ENCODE measurements at places on chromosomes 7 and 10. TPM values are rescaled to one million over a fixed set of nuclear protein-coding genes. Genes with fewer than 3 reads are reported as not detected.
A peak's percentile ranks its signal among the peaks of the same experiment; 100 is the strongest.

The POLD2 gene
- total RNA-seq, result 243 TPM

The CROT gene
- 7.2 TPM for total RNA-seq

The IDI2 gene
- total RNA-seq, result not detected

The PNLIPRP1 gene
- not detected for total RNA-seq

The OR2A5 gene
- total RNA-seq, result not detected

The SLC16A9 gene
- total RNA-seq, result 1.2 TPM

The LIPJ gene
- not detected for total RNA-seq

DNA sequence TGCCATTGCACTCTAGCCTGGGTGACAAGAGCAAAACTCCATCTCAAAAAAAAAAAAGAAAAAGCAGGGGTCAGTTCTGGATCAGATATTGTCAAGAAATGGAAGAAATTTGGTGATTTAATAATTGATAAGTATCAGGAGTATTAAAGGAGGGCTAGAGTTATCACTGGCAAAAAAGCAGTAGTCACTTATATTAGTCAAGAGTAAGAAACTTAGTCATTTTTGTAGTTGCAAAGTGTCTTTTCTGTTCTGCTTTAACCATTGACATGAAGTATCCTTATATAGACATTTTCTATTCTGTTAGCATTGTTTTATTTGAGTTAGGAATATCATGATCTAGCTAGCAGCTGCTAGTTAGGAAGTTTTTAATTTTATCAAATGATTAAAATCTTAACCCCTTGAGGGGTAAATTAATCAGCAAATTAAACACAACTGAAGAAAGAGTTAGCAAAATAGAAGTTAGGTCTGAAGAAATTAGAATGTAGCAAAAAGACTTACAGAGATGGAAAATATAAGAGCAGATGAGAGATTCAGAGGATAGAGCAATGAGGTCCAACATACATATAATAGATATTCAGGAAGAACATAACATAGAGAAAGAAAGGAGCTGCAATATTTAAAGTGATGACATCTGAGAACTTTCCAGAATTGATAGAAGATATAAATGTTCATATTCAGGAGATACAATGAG lies 7.3 kb upstream of the CCDC6 start:
- H3K27ac ChIP-seq, result no peak overlapping the region
- no peak for DNase-seq

DNA sequence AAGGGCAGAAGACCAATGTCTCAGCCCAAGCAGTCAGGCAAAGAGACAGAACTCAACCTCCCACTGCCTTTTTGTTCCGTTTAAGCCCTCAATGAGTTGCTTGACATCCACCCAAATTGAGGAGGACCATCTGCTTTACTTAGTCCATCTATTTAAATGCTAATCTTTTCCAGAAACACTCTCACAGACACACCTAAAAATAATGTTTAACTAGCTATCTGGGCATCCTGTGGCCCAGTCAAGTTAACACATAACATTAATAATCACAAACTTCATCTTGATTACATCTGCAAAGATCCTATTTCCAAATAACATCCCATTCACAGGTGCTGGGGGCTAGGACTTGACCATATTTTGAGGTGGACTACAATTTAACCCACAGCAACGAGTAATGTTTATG lies 115.7 kb downstream of the RAB11FIP2 start:
- no peaks in the 10 kb centered on the region for H3K36me3 ChIP-seq
- H3K4me1 ChIP-seq, result no peaks in the 10 kb centered on the region
- no peak overlapping the region for H3K4me3 ChIP-seq
- H3K27me3 ChIP-seq, result peaks cover 6% of the 10 kb centered on the region
- DNase-seq, result no peak

DNA sequence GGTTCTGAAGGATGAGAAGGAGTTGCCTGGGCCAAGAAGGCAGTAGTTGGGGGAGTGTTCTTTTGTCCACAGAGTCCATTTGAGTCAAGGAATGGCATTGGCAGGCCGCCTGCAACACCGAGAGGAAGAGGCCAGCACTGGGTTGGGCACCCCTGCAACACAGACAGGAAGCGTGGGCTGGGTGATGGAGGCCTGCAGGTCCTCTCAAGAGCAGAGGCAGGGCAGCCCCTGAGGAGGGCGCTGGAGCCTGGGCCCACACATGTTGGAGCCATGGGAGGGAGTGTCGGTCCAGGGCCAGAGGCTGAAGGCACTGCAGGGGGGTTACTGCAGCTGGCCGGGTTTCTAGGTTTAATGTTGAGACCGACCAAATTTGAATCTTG lies 137.3 kb downstream of the PTPN20 start:
- H3K36me3 ChIP-seq, result no peaks in the 10 kb centered on the region
- peaks cover 20% of the 10 kb centered on the region for H3K4me1 ChIP-seq
- H3K27me3 ChIP-seq, result no peaks in the 10 kb centered on the region
- H3K4me3 ChIP-seq, result no peak overlapping the region

DNA sequence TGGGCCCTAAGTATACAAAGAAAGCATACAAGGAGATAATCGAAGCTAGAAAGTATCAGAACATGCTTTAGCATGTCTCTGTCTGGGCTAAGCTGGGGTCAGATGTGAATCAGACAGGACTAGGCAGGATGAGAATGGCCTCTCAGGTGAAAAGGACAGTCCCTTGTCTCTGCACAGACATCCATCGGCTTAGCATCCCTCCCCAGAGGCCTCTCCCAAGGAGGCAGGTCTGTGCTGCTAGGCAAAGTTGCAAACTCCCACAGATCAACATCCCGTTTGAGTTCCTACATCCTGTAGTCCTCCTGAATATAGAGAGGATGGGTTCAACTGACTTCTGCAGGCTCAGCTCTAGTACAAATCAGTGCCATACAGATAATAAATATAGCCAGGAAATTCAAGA lies 24.5 kb downstream of the CHST15 start:
- no peak overlapping the region for H3K4me3 ChIP-seq
- H3K27ac ChIP-seq, result no peak overlapping the region
- peaks cover 2% of the 10 kb centered on the region for H3K27me3 ChIP-seq
- no peaks in the 10 kb centered on the region for H3K36me3 ChIP-seq

DNA sequence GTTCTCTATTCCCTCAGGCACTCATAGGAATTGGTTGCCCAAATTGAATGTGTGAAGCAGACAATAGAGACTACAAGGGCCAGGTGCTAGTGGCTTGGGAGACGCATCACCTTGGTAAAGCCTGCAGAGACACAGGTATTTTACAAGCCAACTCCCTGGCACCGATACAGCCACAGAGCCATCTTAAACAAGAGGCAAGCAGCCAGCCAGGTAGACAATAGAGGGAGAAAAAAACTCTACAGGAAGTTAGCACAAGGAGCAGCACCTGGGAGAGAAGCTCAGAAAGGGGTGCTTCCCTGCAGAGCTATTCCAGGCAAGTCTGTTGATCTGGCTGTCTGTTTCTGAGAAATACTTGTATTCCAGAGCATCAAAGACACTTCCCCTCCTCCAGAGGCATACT lies 43.0 kb upstream of the CDK1 start:
- H3K4me3 ChIP-seq, result no peak overlapping the region
- H3K27ac ChIP-seq, result no peak overlapping the region
- peaks cover 16% of the 10 kb centered on the region for H3K4me1 ChIP-seq
- DNase-seq, result no peak

- no peaks in the 10 kb centered on the region for H3K27me3 ChIP-seq
- H3K27ac ChIP-seq, result no peak overlapping the region
- DNase-seq, result no peak
- no peak overlapping the region for H3K4me3 ChIP-seq
- H3K4me1 ChIP-seq, result peaks cover 23% of the 10 kb centered on the region
- no peaks in the 10 kb centered on the region for H3K36me3 ChIP-seq
Observed at GRCh38 chr10:97540669-97541500, 31.7 kb upstream of the ANKRD2 start.

DNA sequence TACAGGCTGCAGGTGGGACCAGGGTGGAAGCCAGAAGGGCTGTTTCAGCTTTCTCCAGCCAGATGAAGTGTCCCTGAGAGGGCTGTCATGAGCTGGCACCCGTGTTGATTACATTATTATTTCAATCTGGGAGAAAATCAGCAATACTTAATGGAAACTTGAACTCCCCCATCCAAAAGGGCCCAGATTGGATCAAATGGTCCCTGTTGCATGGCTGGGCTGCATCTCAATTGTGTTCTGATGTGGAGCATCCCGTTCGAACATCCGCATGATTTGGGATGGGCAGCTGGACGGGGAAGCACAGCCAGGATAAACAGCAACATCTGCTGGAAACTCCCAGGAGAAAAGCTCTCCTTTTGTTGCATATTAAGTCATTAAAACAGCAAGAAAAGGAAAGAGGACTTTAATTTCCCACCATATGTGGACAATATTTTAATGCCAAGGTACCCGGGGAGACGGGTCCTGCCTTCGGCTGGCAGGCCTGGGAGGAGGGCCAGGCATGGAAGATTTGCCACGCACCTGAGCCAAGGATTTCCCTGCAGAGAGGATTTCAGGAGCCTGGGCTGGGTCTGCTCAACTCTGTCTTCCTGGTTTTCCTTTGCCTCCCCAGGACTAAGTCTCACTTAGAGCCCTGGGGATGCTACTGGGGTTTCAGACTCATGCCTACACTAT lies 52.4 kb downstream of the NPTX2 start:
- H3K4me3 ChIP-seq, result no peak overlapping the region
- H3K36me3 ChIP-seq, result no peaks in the 10 kb centered on the region
- DNase-seq, result no peak
- H3K27me3 ChIP-seq, result no peaks in the 10 kb centered on the region

DNA sequence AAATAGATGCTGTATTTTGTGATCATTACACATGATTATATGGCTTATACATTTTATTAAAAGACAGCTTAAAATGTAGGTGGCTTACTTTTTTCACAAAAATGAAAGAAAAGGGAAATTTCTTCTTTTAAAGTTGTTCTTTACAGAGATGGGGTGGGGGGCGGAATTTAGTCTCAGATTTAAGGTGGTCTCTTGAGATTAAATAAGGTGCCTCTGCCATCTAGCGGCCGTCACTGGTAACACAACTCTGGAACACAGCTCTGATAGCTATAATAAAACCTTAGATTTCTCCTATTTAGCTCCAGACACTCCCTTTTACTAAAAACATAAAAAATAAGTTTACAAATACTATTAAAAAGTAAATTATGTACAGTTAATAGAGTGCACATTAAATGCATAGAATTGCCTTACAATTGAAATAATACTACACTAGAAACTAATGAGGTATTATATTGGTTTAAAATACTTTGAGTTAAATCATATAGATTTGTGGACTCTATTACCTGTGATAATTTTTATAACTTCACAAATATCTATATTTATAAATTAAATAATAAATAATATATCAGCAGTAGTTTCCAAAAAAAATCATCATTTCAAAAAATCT lies 210.9 kb downstream of the DGKB start:
- H3K4me1 ChIP-seq, result no peaks in the 10 kb centered on the region
- H3K27ac ChIP-seq, result no peak overlapping the region
- peaks cover 1% of the 10 kb centered on the region for H3K27me3 ChIP-seq
- H3K36me3 ChIP-seq, result no peaks in the 10 kb centered on the region

DNA sequence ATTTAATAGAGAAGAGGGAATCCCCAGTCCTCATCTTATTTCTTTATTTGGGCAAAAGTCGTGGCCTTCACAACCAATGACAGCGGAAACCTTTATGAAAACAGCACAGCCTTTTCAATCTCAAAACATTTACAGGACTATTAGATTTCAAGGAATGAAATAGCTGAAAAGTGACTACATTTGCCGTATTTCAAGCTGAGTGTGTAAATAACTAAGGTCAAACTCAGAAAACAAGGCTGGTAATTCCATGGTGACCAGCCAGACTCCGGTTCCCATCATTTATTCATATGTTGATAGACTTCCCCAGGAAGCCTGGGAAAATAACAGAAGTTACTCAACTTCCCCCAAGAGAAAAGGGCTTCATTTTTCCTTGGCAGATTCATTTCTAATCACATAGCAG lies 457.3 kb upstream of the NFE2L3 start:
- no peaks in the 10 kb centered on the region for H3K4me1 ChIP-seq
- no peak overlapping the region for H3K4me3 ChIP-seq
- H3K27me3 ChIP-seq, result peaks cover 6% of the 10 kb centered on the region

DNA sequence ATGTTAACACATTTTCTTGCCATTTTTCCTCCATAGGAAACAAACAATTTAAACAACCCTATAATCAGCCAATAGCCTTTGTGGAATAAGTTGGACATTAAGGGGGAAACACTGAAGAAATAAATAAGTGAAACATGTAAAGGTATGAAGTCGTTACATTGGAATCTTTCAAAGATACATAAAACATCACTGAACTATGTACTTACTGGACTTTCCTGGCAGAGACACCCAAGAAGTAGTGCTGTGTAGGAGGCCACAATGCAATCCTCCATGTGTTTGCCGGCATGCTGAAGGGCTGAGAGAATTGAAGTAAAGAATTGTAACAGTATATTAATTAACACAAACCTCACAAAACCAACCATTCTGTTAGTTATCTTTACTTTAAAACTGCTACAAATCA lies 76.5 kb upstream of the GRID1 start:
- no peak for DNase-seq
- peaks cover 35% of the 10 kb centered on the region for H3K4me1 ChIP-seq
- no peaks in the 10 kb centered on the region for H3K27me3 ChIP-seq
- H3K4me3 ChIP-seq, result no peak overlapping the region
- no peak overlapping the region for H3K27ac ChIP-seq
- peaks cover 67% of the 10 kb centered on the region for H3K36me3 ChIP-seq

GRCh38 chr10:97076781-97077180 lies 109.0 kb downstream of the SLIT1 start:
- H3K4me3 ChIP-seq, result no peak overlapping the region
- peaks cover 24% of the 10 kb centered on the region for H3K27me3 ChIP-seq
- H3K36me3 ChIP-seq, result no peaks in the 10 kb centered on the region
- no peaks in the 10 kb centered on the region for H3K4me1 ChIP-seq
- no peak for DNase-seq
- H3K27ac ChIP-seq, result no peak overlapping the region

GRCh38 chr10:113585949-113586348 lies 33.1 kb downstream of the HABP2 start:
- H3K4me3 ChIP-seq, result no peak overlapping the region
- no peaks in the 10 kb centered on the region for H3K36me3 ChIP-seq
- no peaks in the 10 kb centered on the region for H3K4me1 ChIP-seq
- no peak overlapping the region for H3K27ac ChIP-seq

DNA sequence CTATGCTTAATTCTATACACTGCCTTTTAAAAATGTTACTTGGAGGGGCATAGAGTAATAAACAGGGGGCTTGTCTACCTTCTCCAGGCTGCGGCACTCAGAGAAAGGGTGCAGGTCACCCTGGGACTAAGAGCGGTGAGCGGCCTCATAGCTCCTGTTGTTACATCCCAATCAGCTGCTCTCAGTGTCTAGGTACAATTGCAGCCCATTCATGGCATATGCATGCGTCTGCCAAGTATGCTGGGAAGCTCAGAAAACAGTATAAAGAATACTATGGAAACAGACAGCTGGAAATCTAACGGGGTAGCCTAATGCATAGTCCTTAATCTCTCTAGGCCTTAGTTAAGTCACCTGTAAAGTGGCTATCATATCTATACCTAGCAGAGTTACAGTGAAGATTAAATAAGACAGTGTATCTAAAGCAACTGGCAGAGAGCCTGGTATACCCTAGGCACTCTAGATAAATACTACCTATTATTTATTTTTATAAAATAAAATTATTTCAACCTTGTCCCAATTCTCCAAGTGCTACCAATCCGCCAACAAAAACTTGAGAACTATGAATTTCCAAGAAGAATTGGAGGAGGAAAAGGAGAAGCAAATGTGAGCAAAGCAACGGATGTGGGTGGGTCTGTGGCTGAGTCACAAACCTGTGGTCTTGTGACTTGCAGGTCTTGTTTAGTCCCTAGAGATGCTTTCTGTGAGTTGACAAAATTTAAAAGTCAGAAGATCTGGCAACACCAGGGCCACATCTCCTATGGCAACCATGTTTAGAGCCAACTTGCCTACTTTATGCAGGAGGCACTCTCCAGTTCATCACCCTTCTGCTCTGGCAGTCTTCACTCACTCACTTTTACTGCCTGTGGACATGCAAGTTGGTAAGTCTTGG lies 183.0 kb downstream of the RAPGEF5 start:
- DNase-seq, result peak; percentile 62
- H3K4me1 ChIP-seq, result peaks cover 7% of the 10 kb centered on the region
- no peak overlapping the region for H3K27ac ChIP-seq
- H3K4me3 ChIP-seq, result no peak overlapping the region
- no peaks in the 10 kb centered on the region for H3K36me3 ChIP-seq
